ENCODE measurements at places on chromosomes 16 and 17.

- peak; percentile 14 for DNase-seq
Measured at GRCh38 chr17:19284005-19284959, 47.1 kb downstream of the EPN2 start.

DNA sequence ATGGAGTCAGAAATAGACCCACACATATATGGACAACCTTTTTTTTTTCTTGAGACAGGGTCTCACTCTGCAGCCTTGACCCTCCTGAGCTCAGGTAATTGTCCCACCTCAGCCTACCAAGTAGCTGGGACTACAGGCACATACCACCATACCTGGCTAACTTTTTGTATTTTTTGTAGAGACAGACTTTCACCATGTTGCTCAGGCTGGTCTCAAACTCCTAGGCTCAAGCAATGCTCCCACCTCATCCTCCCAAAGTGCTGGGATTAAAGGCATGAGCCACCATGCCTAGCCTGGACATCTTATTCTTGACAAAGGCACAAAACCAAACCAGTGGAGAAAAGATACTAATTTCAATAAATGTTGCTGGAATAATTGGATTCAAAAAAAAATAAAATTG, 14.7 kb upstream of the NACA2 start:
- no peak for DNase-seq

GRCh38 chr17:2028737-2029136, 1.2 kb upstream of the DPH1 start:
- no peak for DNase-seq

- no peak for DNase-seq
Measured at GRCh38 chr16:51072591-51072990, 78.5 kb downstream of the SALL1 start.

GRCh38 chr16:82185012-82185411, 15.0 kb upstream of the MPHOSPH6 start:
- no peak for DNase-seq

- no peak for DNase-seq
Measured at GRCh38 chr17:81491181-81491581, 21.4 kb downstream of the ACTG1 start.

GRCh38 chr16:88730632-88731607, 24.6 kb downstream of the CTU2 start:
- no peak for DNase-seq

DNA sequence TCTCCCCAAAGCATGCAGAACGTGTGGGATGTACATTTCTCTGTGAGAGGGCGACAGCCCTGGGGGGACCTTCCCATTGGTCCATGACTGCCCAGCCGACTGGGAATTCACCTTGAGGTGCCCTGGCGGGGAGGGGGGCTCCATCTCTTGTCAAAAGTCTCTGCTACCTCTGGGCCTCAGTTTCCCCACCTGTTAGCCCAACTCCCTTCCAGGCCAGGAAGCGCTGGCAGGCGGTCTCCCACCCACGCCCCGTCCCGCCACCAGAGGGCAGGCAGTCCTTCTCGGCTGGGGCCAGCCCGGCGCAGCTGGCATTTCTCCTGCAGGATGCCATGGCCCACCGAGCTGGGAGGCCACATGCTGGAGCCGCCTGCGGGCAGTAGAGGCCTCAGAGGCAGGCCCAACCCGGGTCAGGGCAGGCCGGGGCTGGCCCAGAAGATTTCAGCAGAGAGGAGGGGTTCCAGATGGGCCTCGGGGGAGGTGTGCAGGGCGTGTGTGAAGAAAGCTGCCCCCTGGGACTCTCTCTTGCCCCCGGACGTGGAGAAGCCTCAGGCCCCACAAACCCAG, 16.6 kb downstream of the CD7 start:
- DNase-seq, result peak; percentile 71

GRCh38 chr16:75279305-75279704, 27.9 kb upstream of the BCAR1 start:
- no peak for DNase-seq

GRCh38 chr17:64599187-64599676, 62.9 kb downstream of the SMURF2 start:
- peak; percentile 61 for DNase-seq

DNA sequence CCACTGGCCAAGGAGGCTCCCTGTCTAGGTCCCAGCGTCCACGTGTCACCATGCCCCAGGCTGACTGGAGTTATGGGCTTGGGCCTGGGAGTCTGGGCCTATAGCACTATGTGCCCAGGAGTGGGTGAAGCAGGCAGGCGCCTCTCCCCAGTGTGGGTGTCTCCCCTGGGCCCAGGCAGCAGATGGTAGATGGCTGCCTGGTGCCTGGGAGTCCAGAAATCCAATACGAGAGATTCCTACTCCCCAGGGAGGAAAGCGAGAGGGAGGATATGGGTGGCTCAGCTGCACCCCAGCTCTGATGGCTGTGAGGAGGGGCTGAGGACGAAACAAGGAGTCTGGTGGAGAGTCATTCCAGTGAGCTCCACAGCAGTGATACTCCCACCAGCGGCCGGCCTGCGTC, 5.0 kb downstream of the KCNH6 start:
- no peak for DNase-seq

GRCh38 chr17:10118788-10119130, 79.6 kb downstream of the GAS7 start:
- no peak for DNase-seq

DNA sequence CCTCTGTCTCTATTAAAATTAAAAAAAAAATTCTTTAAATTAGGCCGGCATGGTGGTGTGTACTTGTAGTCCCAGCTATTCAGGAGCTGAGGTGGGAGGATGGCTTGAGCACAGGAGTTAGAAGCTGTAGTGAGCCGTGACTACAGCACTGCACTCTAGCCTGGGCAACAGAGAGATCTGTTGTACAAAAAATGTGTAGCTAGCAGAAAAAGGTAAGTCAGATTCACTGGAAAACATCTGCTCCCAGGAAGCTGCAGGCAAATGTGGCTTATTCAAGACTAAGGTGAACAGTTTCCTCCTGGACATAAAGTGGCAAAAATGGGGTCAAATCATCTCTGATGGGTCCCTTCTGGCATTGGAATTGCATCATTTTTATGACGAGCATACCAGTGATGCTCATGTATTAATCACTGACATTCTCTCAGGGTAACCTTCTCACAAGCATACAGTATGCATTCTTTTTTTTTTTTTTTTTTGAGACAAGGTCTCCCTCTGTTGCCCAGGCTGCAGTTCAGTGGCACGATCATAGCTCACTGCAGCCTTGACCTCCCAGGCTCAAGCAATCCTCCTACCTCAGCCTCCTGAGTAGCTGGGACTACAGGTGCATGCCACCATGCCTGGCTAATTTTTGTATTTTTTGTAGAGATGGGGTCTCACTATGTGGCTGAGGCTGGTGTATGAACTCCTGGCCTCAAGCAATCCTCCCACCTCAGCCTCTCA, 48.7 kb downstream of the CPPED1 start:
- no peak for DNase-seq

DNA sequence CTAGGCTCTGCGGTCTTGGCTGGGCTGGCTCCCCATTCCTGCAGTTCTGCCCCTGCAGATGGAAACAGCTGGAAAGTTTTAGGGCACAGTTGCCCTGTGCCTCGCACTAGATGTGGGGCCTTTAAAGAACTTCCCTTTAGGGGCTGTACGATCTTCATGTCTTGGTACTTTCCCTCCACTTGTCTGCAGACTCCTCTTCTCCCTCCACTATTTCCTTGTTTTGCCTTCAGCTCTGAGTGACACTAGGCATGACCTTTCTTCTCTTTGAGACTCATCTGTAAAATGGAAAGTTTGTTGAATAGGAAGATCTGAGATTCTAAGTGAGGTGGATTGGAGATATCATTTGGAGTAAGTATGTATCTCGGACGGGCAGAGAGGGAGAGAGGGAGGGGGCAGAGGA, 6.3 kb upstream of the TAC4 start:
- no peak for DNase-seq

GRCh38 chr16:4948903-4949766, 9.0 kb upstream of the SEC14L5 start:
- no peak for DNase-seq

DNA sequence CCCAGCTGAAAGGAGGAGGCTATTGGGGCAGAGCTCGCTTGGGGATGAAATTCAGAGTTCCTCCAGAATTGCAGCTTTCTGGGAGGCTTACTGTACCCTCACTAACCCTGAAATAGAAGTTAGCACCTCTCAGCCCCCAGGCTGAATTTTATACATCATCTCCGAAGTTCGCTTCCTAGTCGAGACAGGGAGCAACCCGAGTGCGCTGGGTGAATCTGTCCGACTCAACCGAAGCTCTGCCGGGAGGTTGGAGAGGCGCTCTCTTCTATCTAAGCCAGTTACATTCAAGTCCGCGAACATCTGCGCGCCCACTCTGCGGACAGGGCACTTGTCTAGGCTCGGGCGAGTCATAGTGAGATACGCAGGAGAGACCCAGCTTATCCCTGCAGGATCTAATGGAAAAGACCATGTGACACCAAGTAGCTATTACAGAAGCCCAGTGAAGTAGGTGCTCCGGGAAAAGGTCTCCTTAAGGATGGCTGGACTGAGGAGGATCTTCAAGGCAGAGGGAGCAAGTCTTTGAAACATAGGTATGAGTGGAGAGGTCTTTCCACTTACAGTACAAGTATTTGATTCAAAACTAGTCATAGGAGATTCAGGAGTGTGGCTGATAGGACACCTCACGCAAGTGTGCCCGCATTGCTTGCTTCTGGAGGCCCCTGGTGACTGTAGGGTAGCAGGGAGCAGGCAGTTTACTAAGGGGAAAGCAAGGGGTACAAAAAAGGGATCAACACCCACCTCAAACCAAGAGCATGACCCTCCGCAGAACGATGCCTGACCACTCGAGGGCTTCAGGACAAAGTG, 646 bp upstream of the HES7 start:
- DNase-seq, result peak; percentile 25

- no peak for DNase-seq
Measured at GRCh38 chr17:51346218-51346982, 86.1 kb downstream of the UTP18 start.

DNA sequence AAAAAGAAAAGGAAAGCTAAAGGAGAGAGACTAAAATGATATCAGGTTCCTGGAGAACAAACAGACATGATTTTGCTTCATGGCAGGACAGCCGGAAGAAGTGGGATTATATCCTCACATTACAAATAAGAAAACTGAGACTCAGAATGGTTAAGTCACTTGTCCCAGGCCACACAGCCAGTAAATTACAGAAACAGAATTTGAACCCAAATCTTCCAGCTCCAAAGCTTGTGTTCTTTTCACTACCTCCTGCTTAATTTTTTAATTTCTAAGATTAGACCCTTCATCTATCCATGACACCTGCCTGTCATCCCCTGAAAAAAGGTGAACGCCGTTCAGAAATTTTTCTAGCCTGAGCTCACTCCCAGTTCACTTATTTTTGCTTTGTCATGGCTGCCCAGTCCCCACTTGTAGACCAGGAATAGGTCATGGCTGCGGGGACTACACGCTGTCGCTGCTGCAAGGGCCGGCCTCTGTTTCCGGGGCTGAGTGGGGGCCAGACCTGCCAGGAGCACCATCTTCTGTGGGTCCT, 36.1 kb downstream of the MAPT start:
- DNase-seq, result no peak

DNA sequence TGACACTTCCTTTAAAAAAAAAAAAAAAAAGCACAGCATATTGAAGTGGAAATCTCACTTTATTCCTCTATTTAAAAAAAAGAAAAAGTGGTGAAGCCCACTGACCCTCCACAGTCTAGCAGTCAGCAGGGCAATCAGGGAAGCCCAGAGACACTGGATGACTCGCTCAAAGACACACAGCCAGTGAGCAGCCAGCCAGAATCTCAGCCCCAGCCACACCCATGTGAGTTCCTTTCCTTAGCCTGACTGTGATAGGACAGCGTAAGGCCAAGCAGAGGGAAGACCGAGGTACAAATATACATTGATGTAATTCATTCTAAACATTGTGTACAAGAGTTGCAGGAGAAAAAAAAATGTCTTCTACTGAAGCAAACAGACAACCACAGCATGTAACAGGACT, 22.5 kb downstream of the XPO6 start:
- DNase-seq, result peak; percentile 46

DNA sequence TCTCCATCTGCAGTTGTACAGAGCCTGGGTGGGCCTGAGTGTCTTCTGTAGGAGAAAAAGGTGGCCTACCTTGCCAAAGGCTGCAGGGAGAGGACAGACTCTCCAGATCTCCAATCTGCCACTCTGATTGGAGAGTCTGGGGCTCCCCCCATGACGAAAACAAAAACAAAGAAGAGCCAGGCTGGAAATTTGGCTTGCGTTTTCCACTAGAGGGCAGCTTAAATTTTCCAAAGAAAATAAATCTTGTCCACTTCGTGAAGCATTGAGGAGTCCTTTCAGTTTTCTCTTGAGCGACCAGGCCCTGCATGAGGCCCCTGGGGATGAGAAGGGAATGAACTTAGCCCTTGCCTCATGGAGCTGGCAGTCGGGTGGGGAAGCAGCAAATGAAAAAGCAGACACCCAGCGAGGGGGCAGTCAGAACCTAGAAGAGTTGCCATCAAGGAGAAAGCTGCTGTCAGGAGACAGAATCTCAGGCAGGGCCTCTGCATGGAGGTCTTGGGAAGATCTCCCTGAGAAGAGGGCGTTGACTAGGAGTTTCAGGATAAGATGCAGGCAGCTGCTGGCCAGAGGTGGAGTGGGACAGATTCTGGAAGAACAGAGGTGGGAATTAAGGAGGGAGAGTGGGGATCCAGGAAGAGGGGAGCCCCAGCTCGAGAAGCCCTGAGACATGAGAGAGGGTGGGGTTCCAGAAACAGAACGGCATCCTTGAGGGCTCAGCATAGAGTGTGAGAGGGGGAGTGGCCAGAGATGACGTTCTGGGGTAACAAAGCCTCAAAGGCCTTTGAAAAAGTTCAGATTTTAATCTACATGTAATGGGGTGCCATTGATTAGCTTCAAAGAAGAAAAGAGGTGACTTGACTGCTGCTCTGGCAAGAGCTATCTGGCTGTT, 8.4 kb upstream of the SHCBP1 start:
- DNase-seq, result no peak

DNA sequence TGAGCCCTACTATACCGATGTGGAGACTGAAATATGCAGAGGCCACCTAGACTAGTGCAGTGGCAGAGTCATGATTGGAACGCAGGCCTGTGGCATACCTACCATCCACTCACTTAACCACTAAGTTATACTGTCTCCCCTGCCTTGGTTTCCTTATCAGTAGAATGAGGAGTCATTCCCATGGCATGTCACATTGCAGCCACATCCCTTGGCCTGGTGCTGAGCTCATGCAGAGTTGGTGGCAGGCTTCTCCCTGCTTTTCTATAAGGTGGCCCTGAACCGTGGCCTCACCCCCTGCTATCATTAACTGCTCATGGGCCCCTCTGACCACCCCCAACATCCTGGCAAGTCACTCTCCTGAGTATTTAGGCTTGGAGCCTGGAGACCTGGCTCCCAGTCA, 212.5 kb downstream of the KATNIP start:
- no peak for DNase-seq

- DNase-seq, result no peak
Measured at GRCh38 chr17:59623151-59623550, 3.5 kb downstream of the CLTC start.

DNA sequence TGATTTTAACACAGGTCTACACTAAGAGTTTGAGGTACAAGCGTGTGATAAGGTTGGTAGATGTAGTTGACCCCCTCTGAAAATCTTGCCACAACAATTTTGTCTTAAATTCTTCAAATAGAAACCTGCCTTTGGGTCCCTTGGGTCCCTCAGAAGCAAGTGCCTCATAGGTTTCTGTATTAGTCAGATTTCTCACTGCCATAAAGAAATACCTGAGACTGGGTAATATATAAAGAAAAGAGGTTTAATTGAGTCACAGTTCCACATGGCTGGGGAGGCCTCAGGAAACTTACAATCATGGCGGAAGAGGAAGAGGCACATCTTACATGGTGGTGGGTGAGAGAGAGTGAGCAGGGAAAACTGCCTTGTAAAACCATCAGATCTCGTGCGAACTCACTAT, 301.2 kb downstream of the MAP2K6 start:
- no peak for DNase-seq

All from CD4-positive, alpha-beta T cell treated with Interleukin-10 for 1 hour (primary cell).